NCI-H2081 treated with DMSO at 0.1 percent for 48 hours (cell line): ENCODE measurements at places on chromosomes 5 and 9.

- DNase-seq = no peak
Observed at GRCh38 chr5:90506221-90506620, 23.2 kb downstream of the LYSMD3 start.

GRCh38 chr5:125160787-125161502, 414.5 kb upstream of the ZNF608 start:
- no peak for DNase-seq

GRCh38 chr5:25005431-25005830, 360.7 kb upstream of the CDH10 start:
- DNase-seq = no peak

GRCh38 chr5:43046474-43046873, 6.4 kb upstream of the ANXA2R start:
- DNase-seq = no peak

GRCh38 chr5:125961150-125961549, 462.1 kb upstream of the GRAMD2B start:
- no peak for DNase-seq

GRCh38 chr9:109499631-109500410, 1.7 kb upstream of the PTPN3 start:
- no peak for DNase-seq

DNA sequence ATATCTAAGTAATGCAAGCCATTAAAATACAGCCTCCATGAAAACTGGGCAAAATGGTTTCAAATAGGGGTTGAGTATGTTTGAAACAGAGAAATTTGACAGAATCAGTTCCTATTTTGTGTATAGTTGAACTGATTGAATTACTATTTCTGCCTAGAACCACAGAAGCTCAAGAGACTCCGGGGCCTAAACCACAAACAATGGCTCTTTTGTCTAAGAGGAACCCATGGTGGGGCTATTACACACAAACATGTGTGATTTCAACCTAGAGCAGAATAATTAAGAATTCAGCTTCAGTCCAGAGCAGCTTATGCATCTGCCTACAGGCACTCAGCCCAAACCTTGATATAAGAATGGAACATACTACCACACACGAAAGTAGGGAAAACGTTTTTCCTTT, 171.2 kb upstream of the MPDZ start:
- DNase-seq = no peak

GRCh38 chr9:76200315-76200714, 193.9 kb downstream of the RFK start:
- no peak for DNase-seq

DNA sequence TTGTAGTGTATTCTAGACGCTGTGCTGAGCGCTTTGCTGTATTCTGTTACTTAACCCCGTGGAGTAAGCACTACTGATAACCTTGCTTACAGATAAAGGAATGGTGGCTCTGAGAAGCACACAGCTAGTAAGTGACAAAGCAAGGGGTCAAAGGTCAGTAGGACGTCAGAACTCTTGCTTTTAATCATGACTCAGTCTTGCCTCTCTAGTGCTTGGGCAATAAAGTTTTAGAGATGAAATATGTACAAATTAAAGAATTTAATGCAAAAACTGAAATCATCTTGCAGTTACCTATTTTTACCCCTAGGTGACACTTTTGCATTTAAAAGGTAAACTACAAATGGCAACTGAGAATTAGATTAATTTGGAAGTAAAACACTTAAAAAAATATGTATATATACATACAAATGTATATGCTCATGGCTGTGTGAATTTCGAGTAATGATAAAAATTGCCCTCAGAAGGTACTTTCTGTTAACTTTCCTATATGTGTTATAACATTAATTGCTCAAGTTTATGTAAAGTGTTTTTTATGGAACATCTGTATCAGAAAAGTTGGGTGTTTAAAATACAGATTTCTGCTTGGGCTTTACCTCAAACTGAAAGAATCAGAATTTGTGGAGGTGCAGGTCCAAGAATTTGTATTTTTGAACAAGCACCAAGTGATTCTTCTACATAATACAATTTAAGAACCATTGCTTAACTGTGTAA, 175.1 kb upstream of the DAB2 start:
- DNase-seq = no peak

DNA sequence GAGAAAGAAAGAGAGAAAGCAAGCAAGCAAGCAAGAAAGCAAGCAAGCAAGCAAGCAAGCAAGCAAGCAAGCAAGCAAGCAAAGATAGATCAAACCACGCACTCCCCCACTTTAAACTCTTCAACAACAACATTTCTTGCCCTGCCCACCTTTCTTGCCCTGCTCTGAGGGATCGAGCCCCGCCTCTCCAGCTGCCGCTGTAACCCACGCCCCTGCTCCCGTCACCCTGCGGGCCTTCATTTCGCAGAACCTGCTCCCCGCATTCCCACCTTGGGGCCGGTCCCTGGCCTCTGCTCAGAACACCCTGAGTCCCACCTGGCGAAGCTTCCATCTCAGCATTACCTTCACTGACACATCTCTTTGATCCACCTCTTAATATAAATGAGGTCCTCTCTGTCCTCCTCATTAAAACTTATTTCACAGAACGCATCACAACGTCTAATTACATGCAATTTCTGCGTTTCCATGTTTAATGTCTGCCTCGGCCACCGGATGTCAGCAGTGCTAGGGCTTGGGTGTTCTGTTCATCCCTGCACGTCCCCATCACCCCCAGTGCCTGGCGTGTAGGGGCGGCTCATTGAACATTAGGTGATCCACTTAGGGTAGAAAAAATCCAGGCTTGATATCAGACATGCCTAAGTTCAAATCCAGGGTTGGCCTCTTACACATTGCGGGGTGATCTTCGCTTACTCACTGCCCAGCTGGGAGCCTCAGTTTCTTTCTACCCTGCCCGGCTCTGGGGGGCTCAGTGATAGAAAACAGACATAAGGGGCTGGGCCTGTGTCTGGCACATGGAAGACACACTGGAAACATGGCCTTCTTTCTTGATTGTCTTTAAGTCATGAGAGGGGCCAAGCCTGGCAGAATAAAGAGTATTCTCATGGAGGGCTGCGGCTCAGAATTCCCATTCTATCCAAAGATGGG, 187.6 kb downstream of the DAB2IP start:
- no peak for DNase-seq

DNA sequence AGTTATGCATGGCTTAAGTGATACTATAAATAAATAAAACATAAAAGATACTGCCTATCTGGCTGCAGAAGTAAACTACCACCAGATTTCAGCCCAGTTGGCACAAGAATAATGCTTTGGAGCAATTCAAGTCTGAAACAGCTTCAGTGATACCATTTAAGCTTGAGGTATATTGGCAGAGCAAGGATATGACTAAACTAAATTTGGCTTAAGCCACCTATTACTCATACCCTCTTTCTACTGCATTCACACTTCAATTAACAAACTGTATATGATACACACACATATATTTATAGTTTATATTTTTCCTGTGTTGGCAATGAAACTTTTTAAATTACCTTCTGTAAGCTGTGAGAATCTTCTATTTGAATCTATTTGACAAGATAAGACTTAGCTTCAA, 431.9 kb downstream of the ANXA1 start:
- no peak for DNase-seq

DNA sequence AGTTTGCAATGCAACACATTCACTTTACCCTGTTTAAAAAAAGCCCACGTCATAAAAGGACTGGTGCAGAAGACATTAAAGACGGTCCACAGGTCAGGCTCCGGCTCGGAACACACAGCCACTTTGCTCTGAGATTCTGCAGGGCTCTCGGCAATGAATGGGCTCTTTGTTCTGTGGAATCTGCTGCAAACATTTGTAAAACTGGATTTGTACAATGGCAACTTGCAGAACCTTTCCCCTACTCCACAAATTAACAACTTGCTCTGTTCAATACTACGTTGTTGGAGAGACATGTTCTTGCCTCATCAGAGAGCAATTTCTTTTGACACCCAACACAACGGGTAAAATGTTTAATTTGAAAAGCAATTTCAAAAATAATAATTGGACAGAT, 13.0 kb upstream of the NR5A1 start:
- DNase-seq = no peak

- DNase-seq = no peak
Observed at GRCh38 chr5:151483647-151484046, 36.2 kb downstream of the SLC36A1 start.

- DNase-seq = no peak
Observed at GRCh38 chr5:76918539-76918938, 34.3 kb upstream of the CRHBP start.

GRCh38 chr5:140182075-140182711, 7.2 kb downstream of the CYSTM1 start:
- no peak for DNase-seq

- no peak for DNase-seq
Observed at GRCh38 chr5:74722271-74722670, 37.2 kb downstream of the HEXB start.

GRCh38 chr5:21823076-21823574, 1030.0 kb downstream of the CDH12 start:
- peak; percentile 67 for DNase-seq

DNA sequence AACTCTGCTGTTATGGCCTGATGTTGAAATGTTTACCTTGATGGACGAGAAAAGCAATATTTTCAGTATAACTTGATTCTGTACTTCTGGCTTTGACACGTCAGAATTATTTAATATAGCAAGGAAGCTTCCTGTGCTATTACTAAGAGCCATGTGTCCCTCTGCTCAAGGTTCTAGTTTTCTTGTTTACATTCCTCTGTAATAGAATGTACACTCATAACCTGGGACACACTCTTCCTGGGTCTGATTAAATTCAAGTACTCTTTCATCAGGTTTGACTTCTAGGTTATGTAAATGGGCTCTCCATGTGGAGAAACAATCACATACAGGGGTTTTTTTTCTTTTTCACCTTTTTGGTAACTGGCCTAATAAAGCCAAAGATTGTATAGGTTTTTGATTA, 33.1 kb downstream of the GTF3C4 start:
- no peak for DNase-seq

GRCh38 chr5:151902215-151902614, 22.4 kb downstream of the GLRA1 start:
- DNase-seq = no peak

GRCh38 chr5:165448753-165449152, 1943.3 kb downstream of the MAT2B start:
- DNase-seq = no peak

DNA sequence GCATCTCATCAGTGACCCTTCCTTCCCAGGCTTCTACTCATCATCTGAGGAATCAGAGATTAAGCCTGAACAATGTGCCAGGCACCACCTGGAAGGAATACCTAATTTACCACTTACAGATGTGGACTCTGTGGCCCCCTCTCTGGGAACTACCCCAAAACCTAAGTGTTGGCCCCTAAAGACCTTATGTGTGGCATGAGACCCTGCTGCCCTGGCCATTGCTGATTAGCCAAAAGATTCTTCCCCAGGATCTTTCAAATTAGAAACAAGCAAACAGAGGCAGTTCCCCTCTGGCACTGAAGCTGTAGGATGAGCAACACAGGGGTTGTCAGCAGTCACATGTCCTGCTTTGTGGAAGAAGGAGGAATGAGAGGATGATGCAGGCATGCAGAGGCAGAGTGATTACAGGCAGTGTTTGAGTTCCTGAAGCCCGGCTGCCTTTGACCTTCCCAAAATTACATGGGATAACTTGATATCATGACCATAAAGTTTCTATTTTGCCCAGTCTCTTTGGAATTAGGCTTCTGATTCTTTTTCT, 10.6 kb downstream of the SPINK4 start:
- DNase-seq = no peak

DNA sequence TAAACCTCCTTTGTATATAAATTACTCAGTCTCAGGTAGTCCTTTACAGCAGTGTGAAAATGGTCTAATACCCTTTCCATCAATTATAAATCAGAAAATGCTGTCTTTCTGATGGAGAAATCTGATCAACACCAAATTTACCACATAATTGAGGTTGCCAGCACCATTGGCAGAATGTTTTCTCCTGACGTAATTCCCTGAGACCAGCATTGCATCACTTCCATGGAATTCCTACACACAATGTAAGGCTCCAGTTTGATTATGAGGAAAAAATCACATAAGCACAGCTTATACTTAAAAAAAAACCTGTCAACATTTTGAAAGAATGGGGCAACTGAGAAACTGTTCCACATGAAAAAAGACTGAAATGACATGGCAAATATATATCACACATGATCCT, 618.7 kb upstream of the CDH6 start:
- no peak for DNase-seq

DNA sequence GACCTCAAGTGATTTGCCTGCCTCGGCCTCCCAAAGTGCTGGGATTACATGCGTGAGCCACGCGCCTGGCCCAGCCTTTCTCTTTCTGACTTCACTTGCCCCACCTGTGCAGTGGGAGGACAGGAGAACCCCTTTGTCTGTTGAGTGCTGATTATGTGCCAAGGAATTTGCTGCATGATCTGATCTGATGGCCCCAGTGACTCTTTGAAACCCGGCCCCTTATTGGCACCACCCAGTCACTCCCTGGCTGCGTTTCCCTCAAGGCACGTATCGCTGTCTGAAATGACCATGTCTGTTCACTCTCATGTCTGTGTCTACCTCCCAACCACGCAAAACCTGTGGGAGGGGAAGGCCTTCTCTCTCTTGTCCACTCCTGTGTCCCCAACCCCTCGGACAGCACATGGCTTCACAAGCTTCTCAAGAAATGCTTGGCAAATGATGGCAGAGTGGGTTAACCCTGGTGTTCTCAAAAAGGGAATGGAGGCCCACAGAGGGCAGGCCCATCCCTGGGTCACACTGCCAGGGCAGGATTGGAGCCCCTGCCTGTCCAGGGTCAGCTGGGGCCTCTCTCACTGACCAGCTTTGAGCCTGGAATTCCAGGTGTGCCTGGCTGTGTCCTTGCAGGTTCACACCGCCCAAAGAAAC, 21.9 kb downstream of the NEK6 start:
- no peak for DNase-seq

GRCh38 chr9:21669701-21670100, 132.7 kb upstream of the MTAP start:
- DNase-seq = no peak

DNA sequence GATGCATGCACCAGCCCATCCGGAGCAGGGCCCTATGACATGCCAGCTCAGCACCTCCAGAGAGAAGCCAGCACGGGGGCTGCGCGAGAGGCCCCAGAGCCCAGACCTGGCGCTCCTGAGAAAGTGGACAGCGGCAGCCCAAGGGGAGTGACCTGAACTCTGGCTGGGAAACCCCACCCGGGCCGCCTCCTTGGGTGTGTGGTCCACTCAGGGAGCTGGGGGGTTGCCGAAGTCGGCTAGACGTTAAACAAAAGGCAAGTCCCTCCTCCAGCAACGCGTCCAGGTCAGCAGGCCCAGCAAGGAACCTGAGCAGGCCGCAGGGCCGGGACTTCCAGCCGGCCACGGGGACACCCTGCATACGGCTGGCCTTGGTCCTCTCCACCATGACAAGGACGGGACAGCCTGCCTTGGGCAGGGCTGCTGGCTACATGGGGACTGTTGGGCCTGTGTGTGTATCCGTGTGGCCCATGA, 35.7 kb downstream of the NACC2 start:
- no peak for DNase-seq

- no peak for DNase-seq
Observed at GRCh38 chr9:103041961-103042360, 46.8 kb downstream of the CYLC2 start.

- no peak for DNase-seq
Observed at GRCh38 chr9:995781-996180, 19.3 kb downstream of the DMRT3 start.
